ENCODE measurements at places on chromosomes 6 and 20.

- DNase-seq, result no peak
Measured at GRCh38 chr6:99019381-99019780, 71.6 kb upstream of the FBXL4 start.

DNA sequence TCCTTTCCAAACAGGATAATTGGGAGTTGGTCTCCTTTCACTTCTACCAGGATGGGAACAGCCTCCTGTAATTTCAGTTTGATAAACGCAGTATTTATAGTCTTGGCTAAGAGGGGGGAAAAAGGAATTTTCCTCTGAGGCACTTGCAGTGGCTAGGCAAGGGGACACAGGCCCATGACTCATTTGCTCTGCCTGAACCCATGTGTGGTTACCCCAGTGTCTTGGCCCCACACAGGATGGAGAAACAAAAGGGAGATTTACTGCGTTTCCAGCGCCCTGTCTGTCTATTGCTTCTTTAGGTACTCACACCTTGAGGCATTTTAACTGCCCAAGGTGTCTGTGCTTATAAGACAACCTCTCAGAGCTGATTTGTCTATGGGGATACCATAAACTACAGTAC, 74.8 kb upstream of the NEDD9 start:
- DNase-seq, result no peak

- DNase-seq, result peak; percentile 46
Measured at GRCh38 chr6:47168180-47168579, 126.0 kb upstream of the ADGRF1 start.

GRCh38 chr6:159170333-159170672, 1.1 kb downstream of the FNDC1 start:
- DNase-seq, result no peak

DNA sequence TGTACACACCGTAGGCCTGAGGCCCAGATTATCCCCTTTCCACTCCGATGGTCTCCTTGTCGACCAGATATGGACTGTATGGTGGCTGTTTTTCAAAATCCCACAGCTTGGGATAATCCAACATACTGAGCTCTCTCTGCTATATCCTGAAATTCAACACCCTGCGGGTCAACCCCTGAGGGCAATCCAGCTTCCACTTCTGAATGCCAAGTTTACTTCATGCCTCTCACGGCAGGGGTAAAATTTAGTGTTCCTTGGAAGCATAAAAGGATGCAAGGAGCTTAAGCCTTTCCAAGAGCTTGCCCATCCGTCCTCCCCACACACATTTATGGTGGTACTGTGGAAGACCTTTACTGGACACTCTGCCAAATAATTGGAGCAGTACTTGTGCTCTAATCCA, 90.7 kb downstream of the PLG start:
- DNase-seq, result no peak

GRCh38 chr20:7585126-7585679, 355.1 kb downstream of the HAO1 start:
- no peak for DNase-seq

- DNase-seq, result no peak
Measured at GRCh38 chr6:118012944-118013343, 105.9 kb downstream of the SLC35F1 start.

- no peak for DNase-seq
Measured at GRCh38 chr6:86961455-86962200, 24.3 kb downstream of the HTR1E start.

DNA sequence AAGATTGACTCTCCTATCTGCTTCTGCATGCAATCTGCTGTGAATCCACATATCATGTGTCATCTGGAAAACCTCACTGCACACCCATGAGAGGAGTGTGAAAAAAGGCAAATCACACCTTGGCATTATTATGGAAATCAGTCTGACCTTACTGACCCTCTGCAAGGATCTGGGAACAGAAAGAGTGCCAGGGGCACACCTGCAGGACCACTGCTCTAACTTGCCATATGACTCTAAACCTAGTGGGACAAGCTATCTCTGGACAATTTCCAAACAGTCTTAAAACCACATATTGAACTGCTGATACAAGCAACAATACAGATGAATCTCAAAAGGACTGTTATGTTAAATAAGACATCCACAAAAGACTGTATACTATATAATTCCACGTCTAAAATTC, 50.3 kb downstream of the ABHD12 start:
- no peak for DNase-seq

GRCh38 chr20:64039293-64040160, 3.5 kb downstream of the C20orf204 start:
- DNase-seq, result no peak

GRCh38 chr20:8401556-8401955, 269.5 kb downstream of the PLCB1 start:
- no peak for DNase-seq

- no peak for DNase-seq
Measured at GRCh38 chr20:8395956-8396355, 263.9 kb downstream of the PLCB1 start.

GRCh38 chr6:145808239-145808638, 6.4 kb downstream of the FBXO30 start:
- no peak for DNase-seq

- no peak for DNase-seq
Measured at GRCh38 chr6:159229651-159230051, 60.5 kb downstream of the FNDC1 start.

DNA sequence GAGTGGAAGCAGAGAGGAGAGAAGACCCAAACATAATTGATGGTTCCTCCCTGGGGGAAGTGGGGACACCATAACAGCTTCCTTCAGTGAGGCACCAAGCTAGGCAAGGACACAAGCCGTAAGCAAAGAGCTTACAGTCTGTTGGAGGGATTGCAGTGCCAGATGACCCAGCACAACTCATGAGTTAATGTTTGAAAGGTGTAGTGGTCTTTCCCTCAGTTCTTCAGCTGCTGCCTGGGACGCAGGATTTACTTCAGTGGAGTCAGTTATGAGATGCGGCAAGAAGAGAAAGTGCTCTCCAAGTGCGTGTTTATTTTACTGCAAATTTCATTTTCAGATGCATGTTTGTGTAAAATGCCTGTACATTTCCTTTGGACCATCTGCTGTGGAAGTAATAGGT, 38.7 kb upstream of the SLC17A4 start:
- DNase-seq, result no peak

DNA sequence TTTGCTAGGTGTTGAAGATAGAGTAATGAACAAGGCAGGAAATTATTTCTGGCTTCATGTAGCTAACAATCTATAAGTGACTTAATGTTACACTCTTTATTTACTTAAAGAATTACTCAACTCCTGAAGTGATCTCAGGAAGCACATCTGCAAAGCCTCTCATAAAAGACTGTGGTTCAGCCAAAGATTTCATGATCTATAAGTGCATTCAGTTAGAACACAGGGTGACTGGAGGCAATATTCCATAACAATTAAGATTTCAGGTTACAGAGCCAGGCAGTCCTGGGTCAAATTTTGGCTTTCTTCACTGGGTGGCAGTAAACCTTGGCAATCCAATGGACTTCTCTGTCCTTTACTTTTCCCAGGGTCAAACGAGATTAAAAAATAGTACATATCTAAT, 204.0 kb downstream of the TPBG start:
- no peak for DNase-seq

DNA sequence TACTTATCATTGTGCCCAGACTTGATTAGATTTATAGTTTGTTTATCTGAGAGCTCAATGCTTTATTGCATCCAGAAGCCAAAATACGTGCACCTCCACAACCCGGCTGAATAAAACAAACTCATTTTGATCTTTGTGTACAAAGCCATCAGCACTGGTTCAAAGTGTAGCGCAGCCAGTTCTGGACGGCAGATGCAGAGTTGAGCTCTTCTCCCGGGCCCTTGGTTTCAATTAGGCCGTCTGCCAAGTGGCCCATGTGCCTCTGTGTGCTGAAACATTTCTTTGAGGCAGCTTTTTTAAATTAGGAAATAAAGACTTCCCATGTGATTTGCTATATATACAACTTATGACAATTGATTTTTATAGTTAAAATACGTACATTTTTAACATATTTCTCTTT, 96.2 kb upstream of the RSPO3 start:
- no peak for DNase-seq

- DNase-seq, result no peak
Measured at GRCh38 chr6:166872531-166873009, 83.8 kb downstream of the RNASET2 start.

GRCh38 chr6:13260101-13260598, 68.2 kb downstream of the TBC1D7 start:
- no peak for DNase-seq

DNA sequence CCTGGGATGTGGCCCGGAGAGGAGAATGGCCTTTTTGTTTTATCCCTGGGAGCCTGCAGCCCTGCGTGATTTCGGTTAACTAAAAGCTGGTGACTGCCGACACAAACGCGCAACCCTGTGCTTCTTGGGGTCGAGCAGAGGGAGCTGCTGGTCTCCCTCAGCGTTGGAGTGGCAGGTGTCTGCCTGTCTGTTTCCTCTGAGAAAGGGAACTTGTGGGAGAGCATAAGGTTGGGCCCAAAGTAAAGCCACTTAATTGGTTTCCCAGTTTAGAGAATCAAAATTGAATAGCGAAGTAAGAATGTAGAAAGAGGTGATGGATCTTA, 500 bp downstream of the LTV1 start:
- no peak for DNase-seq

DNA sequence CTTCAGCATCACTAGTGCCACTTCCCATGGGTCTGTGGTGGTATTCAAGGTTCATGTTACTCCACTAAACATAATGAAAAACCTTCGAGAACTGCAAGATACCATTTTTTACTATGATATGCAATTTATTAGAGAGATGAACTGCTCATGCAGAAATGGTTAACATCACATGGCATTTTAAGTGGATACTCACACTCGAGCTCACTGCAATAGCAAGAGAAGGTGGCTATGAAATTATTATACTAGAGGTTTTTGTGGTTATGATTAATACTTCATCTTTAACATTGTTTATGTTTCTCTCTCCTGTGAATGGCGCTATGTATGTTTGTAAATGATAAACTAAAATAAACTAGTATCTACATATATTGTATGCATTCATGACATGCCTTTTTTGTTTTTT, 35.1 kb downstream of the SCAF8 start:
- DNase-seq, result no peak

DNA sequence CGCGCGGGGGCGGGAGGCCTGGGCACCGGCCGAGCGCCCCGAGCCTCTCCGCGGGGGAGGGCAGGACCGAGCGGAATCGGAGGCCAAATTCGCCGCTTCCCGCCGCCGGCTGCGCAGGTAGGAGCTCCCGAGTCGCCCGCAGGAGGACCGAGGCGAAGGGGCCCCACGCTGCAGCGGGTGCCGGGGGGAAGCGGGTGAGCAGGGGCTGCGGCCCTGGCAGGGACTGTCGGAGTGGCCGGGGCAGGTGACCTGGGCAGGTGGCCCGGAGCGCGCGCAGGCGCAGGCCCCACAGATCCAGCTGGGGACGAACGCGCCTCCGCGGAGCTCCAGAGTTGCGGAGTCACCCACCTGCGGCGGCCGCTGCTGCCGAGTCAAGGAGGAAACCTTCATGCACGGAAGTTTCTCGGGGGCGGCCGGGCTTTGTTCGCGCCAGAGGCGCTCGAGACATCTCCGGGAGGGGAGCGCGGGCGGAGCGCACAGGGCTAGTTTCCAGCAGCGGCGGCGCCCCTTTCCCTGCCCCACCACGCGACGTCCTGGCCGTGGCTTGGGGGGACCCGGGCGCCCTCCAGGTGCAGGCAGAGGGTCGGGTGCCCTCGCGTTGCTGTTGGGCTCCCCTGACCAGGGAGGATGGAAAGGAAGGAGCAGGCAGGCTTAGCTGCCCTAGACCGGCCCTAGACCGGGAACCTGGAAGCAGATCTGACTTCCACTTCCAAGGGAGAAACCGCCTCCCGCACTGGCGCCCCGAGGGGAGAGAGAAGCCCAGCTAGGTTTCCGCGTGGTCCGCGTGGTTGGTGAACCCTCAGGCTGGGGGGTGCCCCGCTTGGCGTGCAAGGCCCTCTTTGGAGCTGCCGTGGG, 590 bp downstream of the SLCO4A1 start:
- DNase-seq, result no peak

- no peak for DNase-seq
Measured at GRCh38 chr20:49965781-49966305, 16.9 kb upstream of the SNAI1 start.

DNA sequence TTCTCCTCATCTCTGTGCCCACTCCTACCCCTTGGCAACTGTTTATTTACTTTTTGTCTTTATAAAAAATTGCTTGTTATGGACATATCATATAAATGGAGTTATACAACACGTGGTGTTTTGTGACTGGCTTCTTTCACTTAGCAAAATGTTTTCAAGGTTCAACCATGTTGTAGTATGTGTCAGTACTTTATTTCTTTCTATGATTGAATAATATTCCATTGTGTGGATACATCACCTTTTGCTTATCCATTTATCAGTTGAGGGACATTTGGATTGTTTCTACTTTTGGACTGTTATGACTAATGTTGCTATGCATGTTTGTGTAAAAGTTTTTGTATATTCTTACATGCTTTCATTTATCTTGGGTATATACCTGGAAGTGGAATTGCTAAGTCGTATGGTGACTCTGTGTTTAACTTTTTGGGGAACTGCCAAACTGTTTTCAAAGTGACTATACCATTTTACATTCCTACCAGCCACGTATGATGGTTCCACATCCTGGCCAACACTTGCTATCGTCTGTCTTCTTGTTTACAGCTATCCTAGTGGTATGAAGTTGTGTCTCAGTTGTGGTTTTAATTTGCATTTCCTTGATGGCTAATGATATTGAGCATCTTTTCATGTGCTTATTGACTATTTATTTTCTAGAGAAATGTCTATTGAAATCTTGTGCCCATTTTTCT, 84.4 kb downstream of the SLX4IP start:
- no peak for DNase-seq

DNA sequence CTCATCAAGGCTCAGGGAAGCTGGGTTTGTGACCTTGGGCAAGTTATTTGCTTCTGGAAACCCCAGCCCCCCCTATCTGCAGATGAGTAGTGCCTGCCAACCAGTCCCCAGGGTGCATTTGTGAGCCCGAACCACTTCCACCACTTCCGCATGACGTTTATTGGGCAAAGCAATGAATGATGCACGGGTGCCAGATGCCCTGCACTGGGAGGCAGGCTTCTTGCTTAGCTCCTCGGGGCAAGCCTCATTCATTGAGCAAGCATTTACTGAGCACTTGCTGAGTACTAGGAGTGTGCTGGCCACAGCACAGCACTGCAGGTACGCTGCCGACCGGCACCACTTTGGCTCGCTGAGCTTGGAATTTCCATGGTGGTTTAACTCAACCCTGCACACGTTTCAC, 60.2 kb downstream of the GNAS-AS1 start:
- DNase-seq, result no peak

GRCh38 chr6:75023634-75024033, 182.2 kb downstream of the COL12A1 start:
- no peak for DNase-seq

DNA sequence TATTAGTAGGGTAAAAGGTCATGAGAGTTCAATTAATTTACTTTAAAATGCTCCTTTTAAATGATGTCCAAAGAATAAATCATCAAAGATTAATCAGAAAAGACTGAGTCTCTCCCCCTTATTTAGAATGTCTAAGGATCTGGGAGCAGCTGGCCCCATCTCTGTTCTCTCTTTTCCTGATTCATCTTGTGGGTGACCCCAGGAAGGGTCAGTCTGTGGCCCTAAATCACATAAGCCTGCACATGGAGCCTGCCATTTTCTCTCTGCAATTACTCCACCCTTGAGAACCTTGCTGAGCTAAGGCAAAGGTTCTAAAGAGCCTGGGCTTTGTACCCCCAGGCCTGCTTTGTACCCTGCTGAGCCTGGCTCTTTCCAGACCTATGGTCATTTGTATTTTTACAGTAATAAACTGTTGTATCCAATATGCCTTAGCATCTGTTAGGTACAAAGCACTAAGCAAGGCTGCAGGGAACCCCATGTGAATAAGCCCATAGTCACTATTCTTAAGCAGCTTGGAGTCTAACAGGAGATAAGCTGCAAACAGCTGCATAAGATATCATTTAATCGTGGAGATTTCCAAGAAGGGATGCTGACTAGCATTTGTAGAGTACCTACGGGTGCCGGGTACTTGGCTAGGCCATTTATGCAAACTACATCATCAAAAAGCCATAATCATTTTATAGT, 431.0 kb upstream of the MARCKS start:
- DNase-seq, result no peak
